Fibroblast of skin of right biceps (primary cell): ENCODE measurements at places on chromosomes 7 and 10.

DNA sequence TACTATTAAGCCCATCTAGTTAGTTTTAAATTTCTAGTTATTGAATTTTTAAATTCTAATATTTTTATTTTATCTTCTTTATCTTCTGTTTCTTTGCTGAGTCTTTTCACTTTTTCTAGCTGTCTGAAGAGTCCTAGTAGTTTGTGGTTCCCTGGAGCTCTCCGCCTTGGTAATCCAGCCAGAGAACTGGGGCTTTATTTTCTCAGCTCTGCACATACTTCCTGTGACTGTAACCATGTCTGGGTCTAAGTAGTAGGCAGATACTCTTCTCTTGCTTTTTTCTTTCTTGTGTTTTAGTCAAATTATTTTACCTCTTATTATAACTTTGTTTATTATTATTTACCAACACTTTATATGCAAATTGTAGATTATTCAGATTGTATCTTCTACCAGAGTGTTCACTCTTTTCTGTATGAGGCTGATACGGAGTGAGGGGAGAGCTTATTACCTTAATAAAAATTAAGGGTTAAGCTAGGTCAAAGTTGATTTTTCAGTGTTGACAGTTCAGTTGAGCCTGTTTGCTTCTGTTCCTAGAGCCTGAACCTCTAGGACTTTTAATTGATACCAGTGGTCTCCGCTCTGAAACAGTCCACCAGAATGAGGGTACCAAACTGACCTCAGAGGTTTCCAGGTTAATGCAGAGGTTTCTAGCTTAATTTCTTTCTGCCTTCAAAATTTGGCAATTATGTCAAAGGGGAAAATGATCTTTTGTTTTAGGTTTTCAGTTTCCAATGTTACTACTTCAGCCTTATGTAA, 155.4 kb downstream of the ADK start:
- no peak for DNase-seq

DNA sequence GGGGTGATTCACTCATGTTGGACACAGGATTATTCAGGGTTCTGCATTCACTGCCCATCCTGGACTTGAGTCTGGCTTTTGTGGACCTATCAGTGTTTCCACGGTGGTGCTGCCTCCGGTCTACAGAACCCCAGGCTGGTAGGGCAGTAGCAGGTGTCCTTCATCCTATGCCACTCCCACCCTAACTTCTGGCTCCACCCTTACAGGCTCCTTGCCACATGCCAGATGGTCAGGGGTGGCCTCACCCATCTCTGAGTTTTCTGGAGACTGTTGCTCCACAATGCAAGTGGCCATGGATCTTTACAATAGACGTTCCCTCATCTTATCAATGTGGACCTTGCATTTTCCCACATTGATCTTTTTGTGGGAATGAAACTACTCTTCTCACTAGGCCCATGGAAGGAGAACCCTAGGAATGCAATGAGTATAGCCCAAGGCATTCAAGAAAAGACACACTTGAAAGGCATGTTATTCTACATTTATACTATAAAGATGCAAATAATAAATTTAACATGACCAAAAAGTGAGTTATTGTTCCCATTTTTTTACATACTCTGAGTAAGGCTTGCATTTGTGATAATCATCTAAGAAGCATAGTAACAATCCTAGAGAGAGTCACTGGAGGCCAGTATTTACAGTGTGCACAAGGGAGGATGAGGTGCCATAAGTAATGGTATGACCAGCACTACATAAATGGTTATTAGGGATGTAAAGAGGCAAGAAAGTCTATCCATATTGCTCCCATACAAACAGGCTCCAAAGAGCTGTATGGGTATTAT, 57.4 kb upstream of the ADO start:
- DNase-seq: peak; percentile 28

- no peak for DNase-seq
These were observed 19.6 kb downstream of the WIPF3 start for GRCh38 chr7:29825775-29826529.

DNA sequence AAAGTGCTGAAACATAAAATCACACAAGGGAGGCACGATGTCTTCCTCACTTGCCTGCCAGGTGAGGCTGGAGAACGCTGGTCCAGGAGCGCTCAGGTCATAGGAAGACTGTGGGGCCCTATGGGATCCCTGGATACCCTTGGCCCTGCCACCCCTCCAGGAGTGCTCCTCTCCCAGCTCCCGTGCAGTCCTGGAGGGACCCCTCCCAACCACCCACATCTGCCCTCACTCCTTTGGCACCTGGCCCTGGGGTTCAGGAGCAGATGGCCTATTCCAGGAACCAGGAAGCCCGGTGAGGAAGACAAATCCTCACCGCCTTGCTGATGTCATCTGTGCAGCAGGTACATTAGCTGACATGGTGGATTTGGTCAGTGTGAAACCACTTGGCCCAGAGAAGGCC, 3.7 kb upstream of the CXCL12 start:
- DNase-seq: no peak

- DNase-seq: no peak
These were observed 39.5 kb upstream of the DMBT1 start for GRCh38 chr10:122521011-122521410.

- no peak for DNase-seq
These were observed 268.4 kb downstream of the TCERG1L start for GRCh38 chr10:131043039-131043691.

DNA sequence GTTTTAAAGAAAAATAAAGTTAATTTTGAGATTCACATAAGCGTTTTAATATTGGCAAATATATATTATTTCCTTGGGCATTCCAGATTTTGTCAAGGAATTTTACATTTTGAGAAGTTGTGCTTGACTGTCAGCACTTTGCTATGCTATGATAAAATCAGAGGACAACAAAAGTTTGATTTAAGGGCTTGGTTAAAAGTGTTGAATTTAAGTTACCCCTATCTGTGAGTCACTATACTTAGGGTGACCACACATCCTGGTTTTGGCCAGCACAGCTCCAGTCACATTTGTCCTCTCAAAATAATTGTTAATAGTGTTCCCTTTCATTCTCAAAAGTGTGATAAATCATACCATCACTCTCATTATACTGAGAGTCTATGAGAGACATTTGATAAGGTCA, 34.2 kb upstream of the ANK3 start:
- DNase-seq: peak; percentile 72

GRCh38 chr10:124000792-124001201, 92.6 kb downstream of the CHST15 start:
- peak; percentile 42 for DNase-seq

GRCh38 chr10:124802313-124802675, 675 bp downstream of the ABRAXAS2 start:
- DNase-seq: no peak

- DNase-seq: no peak
These were observed 360.9 kb downstream of the GPAM start for GRCh38 chr10:111822661-111823060.

- DNase-seq: no peak
These were observed 866 bp upstream of the SFMBT2 start for GRCh38 chr10:7411671-7412128.

- DNase-seq: no peak
These were observed 8.5 kb upstream of the AOAH start for GRCh38 chr7:36732806-36733205.

GRCh38 chr10:30002426-30003266, 56.7 kb downstream of the JCAD start:
- peak; percentile 66 for DNase-seq

DNA sequence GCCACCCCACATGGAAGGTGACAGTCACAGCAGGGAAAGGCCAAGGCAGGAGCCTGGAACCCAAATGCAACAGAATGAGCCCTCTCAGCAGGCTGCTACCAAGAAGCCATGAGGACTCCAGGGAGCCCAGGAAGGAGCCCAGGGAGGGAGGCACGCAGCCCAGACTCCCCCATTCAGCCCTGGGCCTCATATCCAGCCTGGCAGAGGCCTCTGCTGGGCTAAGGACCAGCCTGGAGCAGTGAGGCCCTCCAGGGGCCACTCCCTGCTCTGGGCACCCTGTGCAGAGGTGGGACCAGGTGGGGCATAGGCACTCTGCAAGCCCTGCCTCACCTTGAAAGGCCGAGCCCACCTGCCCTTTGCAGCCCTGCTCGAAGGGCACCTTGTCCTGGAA, 25.8 kb upstream of the ZNF488 start:
- DNase-seq: no peak

DNA sequence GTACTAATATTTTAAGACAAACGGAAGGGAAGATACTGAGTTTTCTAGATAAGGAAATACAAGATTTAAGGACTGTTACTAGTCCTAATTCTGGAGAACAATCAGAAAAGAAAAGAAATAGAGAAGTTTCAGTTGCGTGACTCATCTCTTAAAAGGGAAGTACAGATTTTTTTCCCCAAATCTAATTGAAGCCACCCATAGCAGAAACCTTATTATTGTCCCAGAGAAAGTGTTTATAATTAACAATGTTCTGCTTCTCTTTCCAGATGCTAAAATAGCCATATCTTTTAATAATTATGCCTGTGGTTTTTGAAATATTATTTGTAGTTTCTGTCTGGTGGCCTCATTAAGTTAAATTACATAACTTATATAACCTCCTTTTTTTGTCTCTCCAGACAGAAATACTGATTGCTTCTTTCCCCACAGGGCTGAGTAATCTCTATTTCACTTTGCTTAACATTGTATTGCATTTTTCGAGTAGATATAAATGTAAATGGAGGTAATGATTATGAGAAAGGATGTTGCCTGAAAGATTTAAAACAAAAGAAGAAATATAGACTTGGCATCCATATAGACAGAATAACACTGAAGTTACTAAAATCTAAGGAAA, 240.7 kb upstream of the MBL2 start:
- no peak for DNase-seq

DNA sequence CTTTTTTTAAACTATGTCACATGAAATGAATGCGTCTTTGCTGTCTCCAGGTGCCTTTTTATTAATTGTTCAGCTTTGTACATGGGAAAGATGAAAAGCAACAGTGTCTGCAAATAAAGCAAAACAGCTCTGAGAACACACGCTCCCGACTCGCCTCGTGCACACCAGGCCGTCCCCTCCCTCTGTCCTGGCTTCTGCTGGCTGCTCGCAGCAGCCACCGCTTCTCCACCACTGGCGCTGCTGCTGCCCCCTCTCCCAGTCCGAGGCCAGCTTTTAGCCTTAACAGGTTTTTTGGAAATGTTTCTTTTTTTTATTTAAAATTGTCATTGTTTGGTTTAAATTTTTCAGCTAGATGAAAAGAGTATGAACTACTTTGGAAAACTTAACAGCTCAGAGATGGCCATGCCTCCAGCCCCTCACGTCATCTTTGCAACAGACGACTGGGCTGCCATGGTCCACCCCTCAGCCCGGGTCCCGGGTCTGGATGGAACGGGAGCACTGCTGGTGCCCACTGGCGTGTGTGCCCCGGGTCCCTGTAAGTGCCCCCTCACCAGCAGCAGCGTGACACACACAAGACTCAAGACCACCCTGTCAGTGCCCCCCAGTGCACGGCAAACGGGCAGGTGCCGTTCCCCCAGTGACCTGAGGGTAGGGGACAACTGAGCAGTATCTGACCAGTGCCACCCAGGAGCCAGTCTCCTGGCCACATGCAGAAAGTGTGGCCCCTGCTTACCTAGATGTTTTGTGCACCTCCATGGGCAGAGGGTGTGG, 415.6 kb upstream of the FOXK1 start:
- DNase-seq: no peak

DNA sequence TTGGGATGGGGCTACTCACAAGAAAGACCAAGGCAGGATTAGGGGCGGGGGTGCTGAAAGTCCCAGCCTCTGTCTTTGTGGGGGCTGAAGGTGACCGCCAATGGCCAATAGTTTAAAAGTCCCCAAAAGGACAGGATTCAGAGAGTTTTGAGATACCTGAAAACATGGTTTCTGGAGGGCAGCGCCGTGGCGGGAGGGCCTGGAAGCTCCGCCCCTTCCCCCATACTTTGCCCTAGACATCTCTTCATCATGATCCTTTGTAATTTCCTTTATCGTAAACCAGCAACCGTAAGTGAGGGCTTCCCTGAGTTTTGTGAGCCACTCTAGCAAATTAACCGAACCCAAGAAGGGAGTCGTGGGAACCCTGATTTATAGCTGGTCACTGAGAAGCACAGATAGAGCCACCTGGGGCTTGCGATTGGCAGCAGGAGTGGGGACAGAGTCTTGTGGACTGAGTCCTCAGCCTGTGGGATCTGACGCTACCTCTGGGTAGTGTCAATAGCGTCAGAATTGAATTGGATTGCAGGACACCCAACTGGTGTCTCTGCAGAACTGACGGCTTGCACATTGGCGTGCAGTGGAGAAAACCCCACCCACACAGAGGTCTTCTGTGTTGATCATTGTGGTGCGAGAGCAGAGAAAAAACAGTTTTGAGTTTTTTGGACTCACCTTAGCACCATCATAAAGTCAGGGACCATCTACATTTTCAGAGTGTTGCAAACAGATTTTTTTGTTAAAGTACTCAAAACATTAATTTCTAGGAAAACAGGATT, 169.3 kb downstream of the USP6NL start:
- DNase-seq: no peak

DNA sequence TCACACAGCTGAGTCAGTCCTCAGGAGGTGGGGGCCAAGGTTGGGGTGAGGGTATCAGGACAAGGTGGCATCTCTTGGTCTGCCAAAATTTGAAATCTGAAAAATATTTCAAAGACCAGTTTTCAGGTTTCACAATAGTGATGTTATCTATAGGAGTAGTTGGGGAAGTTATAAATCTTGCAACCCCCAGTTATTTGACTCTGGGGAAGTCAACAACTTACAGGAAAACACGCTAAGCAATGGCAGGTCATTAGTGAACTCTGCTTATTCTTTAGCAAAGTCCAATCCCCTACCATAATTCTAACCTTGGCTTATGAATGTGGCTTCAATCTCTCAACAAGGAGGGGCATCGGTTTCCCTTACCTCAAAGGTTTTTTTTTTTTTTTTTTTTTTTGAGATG, 94.9 kb downstream of the MARCHF5 start:
- no peak for DNase-seq

DNA sequence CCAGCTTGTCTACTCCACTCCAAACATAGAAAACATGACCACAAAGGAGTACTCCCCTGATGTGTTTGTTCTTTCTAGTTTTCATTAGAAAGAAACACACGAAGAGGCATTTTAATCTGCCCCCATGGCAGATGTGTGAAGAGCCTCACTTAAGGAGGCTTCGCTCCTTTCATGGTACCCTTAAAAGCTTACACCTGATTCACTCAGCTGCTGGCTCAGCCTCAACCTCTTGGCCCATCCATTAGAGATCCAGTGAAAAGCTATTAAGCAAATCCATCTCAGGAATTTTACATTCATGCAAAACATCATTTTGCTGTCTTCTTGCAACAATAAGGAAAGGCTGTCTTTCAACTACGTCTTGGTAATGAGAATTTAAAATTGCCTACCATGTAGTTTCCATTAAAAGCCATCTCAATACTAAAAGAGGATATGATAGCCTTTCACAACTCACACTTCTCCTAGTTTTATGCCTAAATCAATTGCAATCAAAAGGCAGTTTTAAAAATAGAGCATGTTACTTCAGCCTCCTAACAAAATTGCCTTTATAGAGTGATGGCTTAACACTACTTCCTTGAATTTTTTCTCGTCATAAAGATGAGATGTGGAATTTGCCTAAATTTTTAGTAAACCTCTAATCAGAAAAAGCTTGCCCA, 22.7 kb downstream of the MACC1 start:
- DNase-seq: no peak

DNA sequence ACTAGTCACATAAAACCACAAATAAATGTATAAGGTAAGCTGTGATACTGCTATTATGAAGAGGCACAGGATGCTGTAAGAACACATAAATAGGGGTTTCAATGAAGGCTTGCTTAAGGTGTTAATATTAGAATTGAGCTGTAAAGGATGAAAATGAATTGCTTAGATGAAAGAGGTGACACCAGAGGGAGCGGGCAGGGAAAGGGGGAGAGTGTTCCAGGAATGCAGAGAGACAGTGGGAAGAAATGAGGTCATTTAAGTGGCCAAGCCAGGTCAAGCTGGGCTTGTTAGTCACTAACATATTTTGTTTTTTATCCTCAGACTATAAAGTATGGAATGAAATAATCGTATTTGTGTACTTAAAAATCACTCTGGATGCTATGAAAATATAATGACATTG, 193.5 kb downstream of the NRG3 start:
- no peak for DNase-seq
